Stimulated activated CD8-positive, alpha-beta memory T cell treated with anti-CD3 and anti-CD28 coated beads, Interleukin-12 subunit alpha, Interleukin-12 subunit beta, amount 100 ng/mL, for 1 hour (primary cell): ENCODE measurements at places on chromosomes 3 and 15.

- no peak for DNase-seq
Measured at GRCh38 chr3:71153713-71154112, 429.8 kb downstream of the FOXP1 start.

DNA sequence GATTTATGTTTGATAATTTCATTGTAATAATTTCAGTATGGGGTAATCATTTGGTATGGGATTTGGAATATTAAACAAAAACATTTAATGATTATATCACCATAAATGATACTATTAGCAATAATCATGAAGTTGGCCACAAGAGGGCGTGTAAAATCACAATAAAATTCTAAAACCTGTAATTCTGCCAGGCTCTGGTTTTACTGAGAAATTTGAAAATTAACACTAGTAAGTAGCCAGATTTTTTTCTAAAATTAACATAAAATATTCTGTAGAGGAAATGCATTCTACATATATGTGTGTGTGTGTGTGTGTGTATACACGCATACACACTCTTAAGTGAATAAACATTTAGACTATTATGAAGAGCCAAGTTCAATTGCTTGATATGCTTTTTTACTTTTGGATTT lies 40.5 kb downstream of the FEZF2 start:
- no peak for DNase-seq

GRCh38 chr3:30020380-30020779 lies 586.0 kb upstream of the TGFBR2 start:
- DNase-seq: no peak

DNA sequence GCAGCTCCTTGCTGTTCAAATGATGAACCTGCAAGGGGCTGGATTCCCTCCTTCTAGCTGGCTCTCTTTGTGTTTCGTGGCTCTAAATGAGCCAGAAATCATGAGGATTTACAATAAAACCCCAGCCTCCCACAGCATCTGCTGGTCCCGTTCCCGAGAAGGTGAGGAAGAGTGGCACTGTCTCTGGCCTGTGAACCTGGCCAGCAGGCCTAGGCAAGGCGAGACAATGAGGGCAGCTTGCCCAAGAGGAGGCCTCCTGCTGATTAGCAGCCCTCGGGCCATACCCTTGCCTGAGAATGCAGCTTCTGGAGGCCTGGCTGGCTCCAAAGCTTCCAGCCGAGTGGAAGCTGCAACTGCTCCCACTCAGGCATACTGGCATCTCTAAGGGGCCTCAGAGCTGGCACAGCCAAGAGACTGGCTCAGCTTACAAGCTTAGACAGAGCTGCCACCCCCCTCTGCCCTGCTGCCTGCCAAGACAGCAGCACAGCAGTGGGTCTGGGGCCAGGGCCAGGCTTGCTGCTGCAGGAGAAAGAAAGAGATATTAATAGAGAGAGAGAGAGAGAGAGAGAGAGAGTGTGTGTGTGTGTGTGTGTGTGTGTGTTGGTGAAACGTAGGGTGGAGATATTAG lies 76.5 kb downstream of the HMG20A start:
- no peak for DNase-seq
